Cerebellar nuclear complex (tissue), 1 donor: ENCODE measurements at places on chromosomes 12 and 14.

- DNase-seq, result no peak
Observed at GRCh38 chr14:38255673-38256532, at the start of gene CLEC14A. TSS of gene CLEC14A (minus strand) at chr14:38256093. CDS start at chr14:38256022, 71 bp downstream.

- DNase-seq, result no peak
Observed at GRCh38 chr12:104583301-104583700, 126.6 kb downstream of the CHST11 start.

GRCh38 chr12:51265024-51265423, 5.2 kb downstream of the SMAGP start:
- no peak for DNase-seq

DNA sequence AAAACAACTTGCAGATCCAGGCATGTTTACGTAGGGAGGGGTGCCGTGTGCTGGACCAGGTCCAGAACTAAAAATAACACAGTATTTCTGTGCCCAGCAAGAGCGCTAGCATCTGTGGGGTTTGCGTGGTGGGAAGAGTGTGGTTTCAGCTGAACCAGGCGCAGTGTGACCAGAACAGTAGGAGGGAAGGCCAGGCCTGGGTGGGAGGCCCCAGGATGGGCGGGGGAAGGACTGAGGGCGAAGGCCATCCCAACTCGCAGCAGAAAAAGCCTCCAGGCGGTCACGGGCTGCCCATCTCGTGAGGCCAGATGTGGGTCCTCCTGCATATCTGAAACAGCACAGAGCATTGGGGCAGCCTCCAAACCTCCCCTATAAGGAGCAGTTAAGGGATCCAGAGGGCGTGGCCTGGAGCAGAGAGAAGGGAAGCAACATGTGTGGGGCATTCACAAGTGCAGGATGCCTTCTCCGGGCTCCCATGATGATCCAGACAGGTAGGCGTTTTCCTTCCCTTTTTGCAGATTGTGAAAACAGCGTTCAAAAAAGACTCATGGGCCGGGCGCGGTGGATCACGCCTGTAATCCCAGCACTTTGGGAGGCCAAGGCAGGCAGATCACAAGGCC, 17.8 kb upstream of the CD9 start:
- no peak for DNase-seq

- DNase-seq, result no peak
Observed at GRCh38 chr12:25827747-25828146, 130.7 kb upstream of the RASSF8 start.

DNA sequence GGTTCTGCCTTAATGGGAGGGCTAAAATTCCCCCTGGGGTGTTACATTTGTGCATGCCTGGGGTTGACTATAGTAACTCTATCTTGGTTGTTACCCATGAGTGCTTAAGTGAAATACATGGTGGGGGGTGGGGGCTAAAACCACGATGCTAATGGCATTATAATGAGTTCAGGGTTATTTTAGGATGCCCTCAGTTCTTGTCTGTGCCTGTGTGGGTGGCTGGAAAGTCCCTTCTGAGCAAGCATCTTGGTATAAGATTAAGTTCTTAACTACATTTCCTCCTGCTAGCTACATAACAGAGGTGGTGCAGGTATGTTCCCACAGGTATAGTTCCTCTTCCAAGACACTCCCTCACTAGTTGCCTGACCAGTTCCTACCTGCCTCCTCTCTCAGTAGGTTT, 822.3 kb downstream of the LRFN5 start:
- DNase-seq, result no peak

DNA sequence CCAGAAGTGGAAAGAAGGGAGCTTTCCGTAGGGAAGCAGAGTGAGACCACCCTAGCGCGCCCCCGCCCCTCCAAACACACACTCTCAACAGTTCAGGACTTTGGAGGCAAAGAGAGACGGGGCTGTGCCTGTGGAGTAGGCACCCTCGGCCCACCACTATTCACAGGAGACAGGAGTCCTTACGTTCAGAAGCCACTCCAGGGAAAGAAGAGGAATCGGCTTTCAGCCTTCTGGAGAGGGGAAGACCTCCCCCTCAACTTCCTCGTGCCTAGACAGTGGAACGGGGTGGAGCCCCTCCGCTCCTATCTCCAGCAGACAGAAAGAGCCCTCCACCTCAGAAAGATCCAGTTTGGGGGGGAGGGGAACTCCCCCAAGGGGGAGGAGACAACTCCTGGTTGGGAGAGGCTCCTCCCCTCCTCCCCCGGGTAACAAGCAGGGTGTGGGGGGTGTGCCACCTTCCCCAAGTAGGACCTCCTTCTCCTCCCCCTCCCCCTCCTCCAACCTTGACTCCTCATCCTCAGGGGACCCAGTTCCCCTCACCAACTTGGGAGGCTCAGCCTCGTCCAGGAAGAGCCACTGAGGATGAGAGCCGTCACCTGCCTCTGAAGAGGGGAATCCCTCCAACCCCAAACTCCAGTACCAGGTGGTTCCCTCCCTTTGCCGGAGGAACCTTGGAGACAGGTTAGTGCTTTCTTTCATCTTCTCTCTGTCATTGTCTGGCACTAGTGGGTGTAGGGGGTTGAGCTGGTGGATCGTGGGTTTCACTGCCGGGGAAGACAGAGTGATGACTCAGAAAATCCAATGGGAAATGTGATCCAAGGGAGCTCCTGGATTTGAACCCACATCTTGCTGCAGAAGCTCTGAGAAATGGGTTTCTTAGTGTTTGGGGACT, 883 bp downstream of the FOXJ2 start:
- peak; percentile 16 for DNase-seq

GRCh38 chr12:7434670-7435069, 9.3 kb downstream of the CD163L1 start:
- no peak for DNase-seq

GRCh38 chr14:92595267-92595666, 81.7 kb downstream of the RIN3 start:
- no peak for DNase-seq

- DNase-seq, result no peak
Observed at GRCh38 chr14:73712071-73712506, 2.1 kb downstream of the PNMA1 start.

DNA sequence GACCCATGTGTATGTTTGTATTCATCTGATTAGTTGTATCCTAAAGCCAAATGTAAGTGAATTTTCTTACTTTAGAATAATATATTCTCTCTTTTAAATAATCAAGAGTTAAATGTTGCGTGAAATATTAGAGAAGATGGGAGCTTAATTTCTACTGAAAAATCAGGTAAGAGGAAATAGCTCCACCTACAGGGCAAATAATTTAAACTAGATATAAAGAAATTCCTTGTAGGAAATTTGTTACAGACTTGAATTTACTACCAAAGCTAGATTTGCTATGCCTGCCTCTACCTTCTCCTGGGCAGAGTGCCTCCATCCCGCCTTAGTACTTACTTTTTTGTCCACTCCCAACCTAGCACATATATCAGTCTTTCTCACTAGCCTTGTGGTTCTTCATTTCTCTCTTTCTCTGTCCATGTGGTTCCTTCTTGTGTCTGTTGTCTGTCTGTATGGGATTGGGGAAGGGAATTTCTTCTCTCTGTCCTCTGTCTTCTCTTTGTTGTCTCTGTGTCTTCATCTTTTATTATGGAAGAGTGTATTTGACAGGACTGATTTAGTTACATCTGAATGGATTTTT, 44.7 kb downstream of the PALS1 start:
- DNase-seq, result no peak

- no peak for DNase-seq
Observed at GRCh38 chr14:24310646-24311604, at the start of gene LTB4R. TSS of gene LTB4R (plus strand) at chr14:24311502. CDS start at chr14:24315652, 4,150 bp downstream.

GRCh38 chr14:105440554-105440900, 20.9 kb downstream of the MTA1 start:
- DNase-seq, result no peak
